Occipital lobe (tissue), 3 donors: ENCODE measurements at places on chromosomes 11 and 22.

- DNase-seq, result peak; percentile 32
Measured at GRCh38 chr11:2376751-2377451, at the start of gene CD81. Gene CD81 (plus strand): TSS chr11:2377310. CDS start chr11:2377550, 240 bp downstream.

- DNase-seq, result peak; percentile 96
Measured at GRCh38 chr11:64317961-64318765, at the start of gene PRDX5. Gene PRDX5 (plus strand): TSS chr11:64318121. CDS start chr11:64318216, 95 bp downstream.

DNA sequence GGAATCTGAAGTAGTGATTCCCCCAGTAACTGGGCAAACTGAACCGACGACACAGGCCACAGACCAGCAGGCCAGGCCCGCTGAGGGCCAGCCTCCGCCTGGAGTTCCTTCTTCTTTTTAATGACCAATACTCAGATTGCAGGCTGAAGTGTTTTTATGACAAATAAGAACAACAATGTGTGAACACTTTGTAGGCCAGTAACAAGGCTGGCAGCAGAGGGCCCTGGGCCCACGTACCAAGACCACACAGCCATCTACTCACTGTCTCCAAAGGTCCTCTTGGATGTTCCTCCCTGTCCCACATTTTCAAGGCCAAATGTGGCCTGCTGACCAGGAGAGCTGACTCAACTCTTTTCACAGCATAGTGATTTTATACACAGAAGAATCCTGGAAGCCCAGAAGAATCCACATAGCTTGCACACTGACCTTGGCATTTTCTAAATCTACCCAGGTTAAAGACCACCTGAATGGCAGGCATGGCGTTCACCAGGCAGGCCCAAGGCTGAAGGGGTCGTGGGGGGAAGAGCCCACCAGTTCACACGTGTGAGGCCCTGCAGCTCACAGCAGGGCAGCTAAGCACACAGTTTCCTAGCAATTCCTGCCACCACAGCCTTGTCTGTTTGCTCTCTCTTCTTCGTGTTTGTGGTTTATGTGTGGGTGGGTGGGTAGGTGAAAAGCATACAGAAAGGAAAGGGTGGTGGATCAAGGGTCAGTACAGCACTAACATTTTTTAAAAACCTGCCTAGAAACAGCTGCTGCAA lies 13.3 kb downstream of the SMCO4 start:
- DNase-seq, result no peak

DNA sequence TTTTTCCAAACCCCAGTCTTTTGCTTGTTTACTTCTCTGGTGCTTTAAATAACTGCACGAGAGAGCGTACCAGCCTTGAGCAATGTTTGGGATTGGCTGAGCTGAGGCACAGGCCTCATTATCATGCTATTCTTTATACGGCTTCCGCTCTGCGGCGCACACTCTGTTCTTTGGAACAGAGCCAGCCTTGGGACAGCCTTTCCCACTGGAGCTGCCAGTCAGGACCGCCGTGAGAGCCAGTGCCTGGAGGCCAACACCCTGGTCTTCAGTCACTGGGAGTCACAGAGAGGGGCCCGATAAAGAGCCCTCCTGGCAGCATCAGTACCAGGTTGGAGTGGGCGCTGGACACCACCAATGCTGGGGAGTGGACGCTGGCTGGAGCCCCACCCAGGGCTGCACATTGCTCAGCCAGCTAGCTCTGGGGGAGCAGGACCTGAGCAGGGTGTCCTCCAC lies 125.6 kb downstream of the BCR start:
- DNase-seq, result peak; percentile 88

- no peak for DNase-seq
Measured at GRCh38 chr11:61761440-61762222, 9.2 kb downstream of the MYRF start.

GRCh38 chr11:134246678-134247077 lies 6.5 kb downstream of the THYN1 start:
- no peak for DNase-seq

DNA sequence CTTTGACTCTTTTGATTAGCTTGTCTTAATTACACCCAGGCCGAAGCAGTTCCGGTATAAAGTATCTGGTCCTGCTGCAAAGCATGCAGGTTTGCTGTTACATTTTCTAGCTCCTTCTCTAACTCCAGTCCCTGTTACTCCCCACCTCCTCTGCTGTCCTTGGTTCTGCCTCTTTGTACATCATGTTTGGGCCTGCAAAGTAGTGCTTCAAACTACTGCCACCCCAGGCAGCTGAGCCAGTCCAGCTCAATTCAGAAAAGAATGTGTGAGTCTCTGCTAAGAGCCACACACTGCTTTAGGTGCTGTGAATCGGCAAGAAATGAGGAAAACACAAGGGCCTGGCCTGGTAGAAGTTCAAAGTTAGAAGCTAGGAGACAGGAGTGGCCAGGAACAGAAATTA lies 136.0 kb downstream of the SERGEF start:
- no peak for DNase-seq

DNA sequence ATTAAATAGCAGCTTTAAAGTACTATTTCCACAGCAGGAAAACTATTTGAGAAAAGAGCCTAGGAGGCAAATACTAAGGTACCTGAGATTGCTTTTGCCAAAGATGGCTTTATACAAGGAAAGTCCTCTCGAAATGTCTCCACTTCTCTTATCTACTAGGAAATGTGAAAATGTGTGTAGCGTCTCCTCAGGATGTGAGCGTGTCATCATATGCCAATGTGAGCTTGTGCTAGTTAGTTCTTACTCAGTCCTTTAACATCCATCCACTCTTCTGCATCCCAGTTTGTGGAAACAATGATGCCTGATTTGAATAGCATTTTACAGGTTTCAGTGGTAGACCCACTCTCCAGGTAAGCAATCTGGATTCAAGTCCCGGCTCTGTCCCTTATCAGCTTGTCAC lies 421.0 kb downstream of the DYNC2H1 start:
- no peak for DNase-seq

DNA sequence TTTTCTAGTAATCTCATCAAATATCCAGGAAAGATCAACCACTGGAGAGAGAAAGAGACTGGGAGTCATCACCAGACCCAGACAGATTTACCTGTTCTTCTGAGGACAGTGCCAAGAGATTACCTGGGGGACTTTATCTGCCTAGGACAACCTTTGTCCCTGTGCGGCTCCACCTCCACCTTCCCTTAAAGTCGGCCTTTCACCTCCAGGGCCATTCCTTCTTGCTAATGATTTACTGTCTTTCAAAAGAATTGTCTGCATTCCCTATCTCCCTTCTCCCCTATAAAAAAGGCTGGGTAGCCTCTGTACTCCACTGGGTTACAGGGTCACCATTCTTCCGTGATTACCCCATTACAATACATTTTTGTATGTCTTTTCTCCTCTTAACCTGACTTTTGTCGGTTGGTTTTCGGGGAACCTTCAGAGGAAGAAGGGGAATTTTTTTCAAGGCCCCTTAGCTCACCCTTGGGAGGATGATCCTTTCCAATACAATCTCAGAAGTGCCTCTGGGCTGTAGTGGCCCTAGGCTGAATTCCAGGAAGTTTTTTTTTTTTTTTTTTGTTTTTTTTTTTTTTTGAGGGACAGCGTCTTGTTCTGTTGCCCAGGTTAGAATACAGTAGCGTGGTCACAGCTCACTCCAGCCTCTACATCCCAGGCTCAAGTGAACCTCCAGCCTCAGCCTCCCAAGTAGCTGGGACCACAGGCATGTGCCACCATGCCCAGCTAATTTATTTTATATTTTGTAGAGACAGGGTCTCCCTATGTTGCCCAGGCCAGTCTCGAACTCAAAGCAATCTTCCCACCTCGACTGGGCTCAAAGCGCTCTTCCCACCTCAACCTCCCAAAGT lies 1.5 kb upstream of the HMOX1 start:
- DNase-seq, result no peak

GRCh38 chr11:96107143-96107824 lies 183.4 kb upstream of the MTMR2 start:
- DNase-seq, result no peak

DNA sequence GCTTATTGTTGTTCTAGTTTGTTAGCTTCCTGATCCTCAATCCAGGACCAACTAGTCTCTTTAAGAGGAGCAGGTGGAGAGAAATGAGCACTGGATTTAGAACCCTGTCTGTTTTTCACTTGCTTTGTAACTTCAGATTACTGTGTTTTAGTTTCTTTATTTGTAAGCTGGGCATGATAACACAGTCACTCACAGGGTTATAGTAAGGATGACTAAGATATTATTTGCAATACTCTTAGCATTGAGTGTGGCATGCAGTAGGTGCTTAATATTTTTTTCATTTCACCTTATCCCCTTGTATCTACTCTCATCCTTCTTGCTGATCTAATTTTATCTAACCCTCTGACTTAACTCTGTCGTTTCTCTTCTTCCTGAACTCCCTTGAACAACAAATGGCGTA lies 33.8 kb downstream of the DNHD1 start:
- DNase-seq, result no peak

- DNase-seq, result no peak
Measured at GRCh38 chr11:88508418-88508758, 170.9 kb upstream of the CTSC start.

DNA sequence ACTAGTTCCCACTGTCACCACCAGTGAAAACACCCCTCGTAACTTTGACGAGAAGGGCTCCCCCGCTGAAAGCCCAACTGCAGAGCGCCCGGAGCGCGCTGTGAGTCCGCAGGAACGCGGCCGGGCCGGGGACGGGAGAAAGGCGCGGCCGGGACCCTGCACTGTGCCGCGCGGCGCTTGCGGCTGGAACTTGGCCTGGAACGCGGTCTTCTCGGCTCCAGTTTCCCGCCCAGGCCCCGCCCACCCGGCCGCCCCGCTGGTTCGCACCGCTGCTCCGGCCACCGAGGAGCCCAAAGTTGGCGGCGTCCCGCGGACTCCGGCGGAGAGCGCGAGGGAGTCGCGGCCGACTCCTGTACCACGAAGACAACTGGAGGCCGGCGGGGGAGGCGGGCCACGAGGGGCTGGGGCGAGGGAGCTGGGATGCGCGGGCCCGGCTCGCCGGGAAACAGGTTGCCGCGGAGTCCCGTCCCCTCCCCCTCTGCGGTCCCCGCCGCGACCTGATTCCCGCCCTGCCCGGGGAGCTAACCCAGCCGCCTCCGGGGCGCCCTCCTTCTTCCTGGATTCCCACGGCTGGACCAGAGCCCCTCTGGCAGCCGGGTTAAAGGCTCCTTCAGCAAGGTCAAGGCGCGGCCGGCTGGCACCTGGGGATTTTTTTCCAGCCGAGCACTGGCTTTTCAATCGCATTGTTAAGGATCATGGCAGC lies 3.4 kb downstream of the TENM4 start:
- DNase-seq, result no peak

- no peak for DNase-seq
Measured at GRCh38 chr11:76293189-76293631, 86.9 kb upstream of the WNT11 start.

DNA sequence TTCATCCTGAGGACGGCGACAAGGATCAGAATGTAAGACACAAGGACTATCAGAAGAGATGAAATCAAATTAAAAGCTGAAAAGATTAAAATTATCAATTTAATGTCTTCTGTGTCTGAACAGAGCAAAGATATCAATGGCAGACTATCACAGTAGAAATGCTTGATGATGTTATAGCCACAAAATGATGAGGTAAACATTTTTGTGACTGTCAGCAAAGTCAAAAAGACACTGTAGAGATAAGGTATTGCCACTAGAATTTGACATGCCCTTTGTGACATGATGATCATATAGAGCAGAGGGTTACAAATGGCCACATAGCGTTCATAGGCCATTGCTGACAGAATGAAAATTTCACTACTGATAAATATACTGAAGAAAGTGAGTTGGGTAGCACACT lies 12.2 kb downstream of the OR5J2 start:
- no peak for DNase-seq

DNA sequence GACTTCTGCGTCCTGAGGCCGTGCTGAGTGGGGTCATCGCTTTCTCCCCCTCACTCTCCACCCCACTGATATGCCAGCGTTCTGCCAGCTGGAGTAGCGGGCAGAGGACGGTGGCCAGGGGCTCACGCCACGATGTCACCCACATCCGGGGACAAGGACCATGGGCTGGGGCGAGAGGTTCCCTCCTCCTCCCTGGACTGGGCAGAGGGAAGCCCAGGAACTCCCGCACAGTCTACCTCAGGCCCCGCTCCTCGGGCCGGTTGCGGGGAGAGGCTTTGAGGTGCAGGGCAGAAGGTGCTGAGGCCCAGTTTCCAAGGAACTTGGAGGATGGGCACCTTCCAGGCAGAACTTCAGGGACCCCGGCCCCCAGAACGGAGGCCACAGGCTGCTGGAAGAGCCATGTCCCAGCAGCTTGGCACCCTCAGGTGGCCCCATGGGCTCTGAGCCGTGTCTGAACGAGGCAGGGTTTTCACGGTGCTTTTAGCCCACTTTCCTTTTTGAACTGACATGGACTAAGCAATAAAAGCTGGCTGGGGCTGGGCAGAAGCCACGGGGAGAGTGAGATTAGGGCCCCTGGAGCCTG lies 25.4 kb downstream of the ADAMTS15 start:
- no peak for DNase-seq

DNA sequence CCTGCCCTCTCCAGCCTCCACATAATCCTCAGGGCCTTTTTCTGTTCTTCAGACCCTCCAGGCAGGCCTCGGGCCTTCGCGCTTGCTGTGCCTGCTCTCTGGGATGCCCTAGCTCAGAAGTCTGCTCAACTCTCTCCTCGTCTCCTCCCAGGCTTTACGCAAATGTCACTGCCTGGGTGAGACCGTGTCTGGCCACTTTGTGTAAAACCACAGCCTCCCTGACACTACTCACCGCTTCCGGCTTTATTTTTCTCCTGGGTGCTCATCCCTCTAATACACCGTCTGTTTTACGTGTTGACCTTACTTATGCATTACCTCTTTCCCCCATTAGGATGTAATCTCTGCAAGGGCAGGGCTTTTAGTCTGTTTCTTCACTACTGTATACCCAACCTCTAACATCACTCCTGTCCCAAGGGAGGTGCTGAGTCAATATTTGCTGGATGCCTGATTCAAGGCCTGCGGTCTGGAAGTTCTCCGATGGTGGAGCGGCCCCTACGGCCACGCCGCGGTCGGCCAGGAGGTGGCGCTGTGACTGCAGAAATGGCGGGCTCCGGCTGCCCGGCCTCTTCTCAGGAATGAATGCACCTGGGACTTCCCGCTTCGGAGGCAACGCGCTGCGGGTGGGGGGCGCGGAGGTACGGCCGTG lies 58.2 kb upstream of the THY1 start:
- peak; percentile 54 for DNase-seq

- DNase-seq, result peak; percentile 71
Measured at GRCh38 chr11:107018902-107019493, 722 bp upstream of the GUCY1A2 start.

DNA sequence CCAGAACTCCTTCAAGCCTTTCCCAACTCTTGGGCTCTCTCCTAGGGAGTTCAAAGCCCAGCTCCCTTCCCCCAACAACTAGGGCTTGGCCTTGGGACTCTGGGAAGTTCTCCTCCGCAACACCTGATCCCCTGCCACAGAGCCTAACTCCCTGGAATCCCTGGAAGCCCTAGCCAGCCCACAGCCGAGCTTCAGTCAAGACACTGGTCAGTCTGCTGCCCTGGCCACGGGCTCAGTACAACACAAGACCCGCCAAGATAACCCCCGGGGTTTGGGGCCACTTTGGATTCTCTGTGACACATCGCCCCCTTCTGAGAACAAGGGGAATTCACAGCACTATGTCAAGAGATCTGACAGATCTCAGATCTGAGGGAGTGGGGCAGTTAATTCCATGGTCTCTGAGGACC lies 58.3 kb downstream of the SLC22A12 start:
- no peak for DNase-seq

- DNase-seq, result no peak
Measured at GRCh38 chr11:58567889-58568512, 7.7 kb downstream of the LPXN start.
